ENCODE measurements at places on chromosomes 11 and 22.

DNA sequence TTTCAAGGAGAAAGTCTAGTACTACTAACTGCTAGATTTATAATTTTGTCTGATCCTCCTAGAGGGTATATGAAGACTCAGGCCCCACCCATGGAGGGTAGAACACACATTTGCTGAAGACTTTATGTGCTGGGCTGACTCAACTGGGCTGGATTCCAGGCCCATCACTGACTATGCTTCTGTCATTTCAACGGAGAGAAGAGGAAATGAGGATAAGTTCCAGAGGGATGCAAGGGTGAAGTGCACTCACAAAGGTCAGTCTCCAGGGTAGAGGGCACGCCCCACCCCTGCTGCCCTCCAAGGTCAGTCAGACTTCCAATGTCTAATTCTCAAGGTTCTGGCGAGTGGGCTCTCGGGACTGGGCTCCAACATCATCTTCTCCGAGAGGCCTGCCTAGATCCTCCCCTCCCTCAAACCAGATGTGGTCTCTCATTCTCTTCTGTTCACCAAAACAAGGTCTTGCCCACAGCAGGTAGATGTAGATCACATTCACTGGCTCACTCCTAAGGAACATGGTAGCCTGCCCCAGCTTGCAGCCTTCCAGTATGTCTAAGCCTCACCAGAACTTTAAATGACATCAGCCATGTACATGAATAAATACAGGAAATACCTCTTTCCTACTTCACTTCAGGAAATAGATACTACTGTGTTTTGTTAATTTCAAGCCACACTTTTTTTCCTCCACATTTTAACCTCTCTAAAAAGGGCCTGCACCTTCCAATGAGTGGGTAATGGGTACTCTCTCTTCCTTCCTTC, 7.3 kb upstream of the C11orf86 start:
- no peak for DNase-seq

DNA sequence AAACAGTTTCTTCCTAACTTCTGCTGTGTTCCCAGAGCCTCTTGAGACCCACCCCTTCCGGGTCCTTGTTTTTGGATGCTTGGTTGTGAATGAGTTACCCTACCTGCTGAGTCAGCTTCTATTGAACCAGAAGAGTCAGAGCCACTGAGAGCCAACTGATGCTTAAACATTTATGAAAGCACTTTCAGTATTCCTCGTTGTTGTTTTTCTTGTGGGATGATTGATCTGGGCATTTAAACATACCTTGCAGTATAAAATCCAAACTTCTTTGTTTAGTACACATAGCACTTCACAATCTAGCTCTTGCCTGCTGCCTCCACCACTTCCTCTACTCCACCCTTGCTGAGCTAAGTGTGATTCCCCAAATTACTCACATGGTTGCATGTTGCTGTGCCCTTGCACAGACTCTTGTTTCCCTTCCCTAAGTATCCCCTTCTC, 5.5 kb downstream of the PRSS23 start:
- no peak for DNase-seq

GRCh38 chr22:29784451-29785361, 17.5 kb downstream of the UQCR10 start:
- peak; percentile 65 for DNase-seq

DNA sequence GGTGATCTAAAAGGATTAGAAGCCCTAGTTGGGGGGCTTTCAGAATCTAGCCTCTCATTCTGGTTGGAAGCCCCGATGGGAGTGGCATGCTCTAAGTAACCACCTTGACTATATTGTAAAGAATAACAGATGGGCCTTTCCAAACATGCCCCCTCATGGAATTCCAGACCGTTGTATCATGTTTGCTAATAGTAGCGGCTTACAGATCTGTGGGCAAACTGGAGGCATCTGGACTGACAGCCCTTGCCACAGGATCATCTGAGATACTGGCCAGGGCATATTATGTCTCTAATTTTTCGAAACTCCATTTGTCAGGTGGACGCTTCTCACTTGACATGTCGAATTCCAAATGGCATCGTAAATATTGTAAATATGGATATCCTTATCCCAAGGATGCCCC, 10.5 kb downstream of the APIP start:
- DNase-seq: no peak

- DNase-seq: no peak
Measured at GRCh38 chr11:106983991-106984390, 34.3 kb downstream of the GUCY1A2 start.

GRCh38 chr11:3022300-3022967, 30.3 kb upstream of the NAP1L4 start:
- DNase-seq: peak; percentile 48

DNA sequence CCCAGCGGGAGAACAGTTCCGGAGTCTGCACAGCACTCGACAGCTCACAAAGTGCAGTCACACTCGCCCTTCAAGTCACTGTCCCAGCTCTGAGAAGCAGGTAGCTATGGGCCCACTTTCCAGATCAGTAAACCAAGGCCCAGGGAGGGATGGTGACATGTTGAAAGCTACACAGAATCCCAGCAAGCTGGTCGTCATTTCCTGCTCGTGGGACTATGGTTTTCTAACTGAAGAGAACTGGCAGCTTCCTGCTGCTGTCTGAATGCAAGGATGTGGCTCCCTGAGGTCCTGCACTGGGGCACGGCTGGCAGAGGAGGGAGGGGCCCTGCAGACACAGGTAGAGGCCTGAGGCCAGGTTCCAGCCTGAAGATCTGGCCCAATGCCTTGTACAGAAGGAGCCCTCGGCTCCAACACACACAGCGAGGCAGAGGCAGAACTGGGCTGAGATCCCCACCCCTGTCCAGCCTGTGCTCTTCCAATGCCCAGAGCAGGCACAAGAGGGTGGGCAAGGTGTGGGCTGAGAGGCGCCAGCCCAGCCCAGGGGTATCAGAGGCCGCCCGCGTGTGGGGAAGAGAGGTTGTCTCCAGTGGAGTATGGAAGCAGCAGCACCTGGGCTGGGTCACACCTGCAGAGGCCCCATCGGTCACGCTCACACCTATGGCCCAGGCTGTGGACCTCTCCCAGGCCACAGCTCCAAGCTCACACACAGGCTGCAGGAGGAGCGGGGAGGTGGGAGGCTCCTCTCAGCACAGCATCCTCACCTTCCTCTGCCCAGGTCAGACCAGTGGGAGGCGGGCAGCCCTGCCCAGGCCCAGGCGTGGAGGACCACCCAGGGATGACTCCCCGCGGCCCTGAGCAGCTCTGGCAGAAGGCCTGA, 119.2 kb downstream of the PHF21B start:
- DNase-seq: no peak

GRCh38 chr11:121451986-121452608, at the start of gene SORL1:
Gene SORL1 (plus strand): TSS chr11:121452314. CDS start chr11:121452332, 18 bp downstream.
- DNase-seq: peak; percentile 71

DNA sequence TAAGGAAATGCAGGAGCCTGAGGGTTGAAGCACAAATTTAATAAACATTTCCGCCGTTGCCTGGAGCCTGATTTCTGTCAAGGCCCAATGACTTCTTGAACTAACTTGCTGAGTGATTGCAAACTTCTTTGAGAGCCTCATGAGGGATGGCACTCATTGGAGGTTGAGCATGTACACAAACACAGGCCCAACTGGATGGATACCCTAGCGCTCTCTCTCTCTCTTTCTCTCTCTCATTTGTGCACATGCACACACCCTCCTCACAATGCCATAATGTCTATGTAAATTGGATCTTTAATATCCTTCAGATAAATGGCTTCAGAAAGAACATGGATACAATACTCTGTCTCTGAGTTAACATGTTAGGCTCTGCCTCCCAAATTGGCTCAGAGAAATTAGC, 597.7 kb upstream of the CADM1 start:
- no peak for DNase-seq

- peak; percentile 7 for DNase-seq
Measured at GRCh38 chr11:122882857-122883645, 492 bp downstream of the JHY start.

GRCh38 chr22:44730490-44731356, 21.7 kb upstream of the ARHGAP8 start:
- no peak for DNase-seq

- DNase-seq: peak; percentile 16
Measured at GRCh38 chr11:56624661-56625110, 10.0 kb upstream of the OR5M1 start.

- DNase-seq: no peak
Measured at GRCh38 chr22:29003975-29004646, 57.5 kb downstream of the C22orf31 start.

DNA sequence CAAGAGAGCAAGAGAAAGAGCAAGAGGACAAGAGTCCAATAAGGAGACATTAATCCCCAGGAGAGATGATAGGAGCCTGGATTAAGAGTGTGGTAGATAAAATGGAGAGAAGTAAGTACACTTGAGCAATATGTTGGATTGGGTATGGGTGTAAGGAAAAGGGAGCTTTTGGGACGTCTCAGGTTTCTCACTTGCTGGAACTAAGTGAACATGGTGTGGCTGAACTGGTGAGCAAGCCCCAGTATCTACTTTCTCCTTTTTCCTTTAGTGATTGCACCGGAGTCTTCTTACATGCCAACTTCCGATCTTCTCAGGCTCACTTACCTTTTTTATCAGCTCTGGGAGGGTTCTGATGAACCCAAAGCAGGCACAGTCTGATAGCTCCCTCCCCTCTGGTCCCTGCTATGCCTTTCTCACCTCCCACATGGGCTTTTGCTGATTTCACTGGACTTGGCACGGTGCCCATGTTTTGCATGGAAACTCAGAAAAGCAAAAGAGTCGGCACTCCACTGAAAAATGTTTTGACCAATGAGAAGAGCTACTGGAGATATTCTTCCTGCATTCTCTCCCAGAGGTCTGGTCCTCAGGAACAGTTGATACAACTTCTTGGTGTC, 14.5 kb upstream of the APLNR start:
- DNase-seq: no peak

DNA sequence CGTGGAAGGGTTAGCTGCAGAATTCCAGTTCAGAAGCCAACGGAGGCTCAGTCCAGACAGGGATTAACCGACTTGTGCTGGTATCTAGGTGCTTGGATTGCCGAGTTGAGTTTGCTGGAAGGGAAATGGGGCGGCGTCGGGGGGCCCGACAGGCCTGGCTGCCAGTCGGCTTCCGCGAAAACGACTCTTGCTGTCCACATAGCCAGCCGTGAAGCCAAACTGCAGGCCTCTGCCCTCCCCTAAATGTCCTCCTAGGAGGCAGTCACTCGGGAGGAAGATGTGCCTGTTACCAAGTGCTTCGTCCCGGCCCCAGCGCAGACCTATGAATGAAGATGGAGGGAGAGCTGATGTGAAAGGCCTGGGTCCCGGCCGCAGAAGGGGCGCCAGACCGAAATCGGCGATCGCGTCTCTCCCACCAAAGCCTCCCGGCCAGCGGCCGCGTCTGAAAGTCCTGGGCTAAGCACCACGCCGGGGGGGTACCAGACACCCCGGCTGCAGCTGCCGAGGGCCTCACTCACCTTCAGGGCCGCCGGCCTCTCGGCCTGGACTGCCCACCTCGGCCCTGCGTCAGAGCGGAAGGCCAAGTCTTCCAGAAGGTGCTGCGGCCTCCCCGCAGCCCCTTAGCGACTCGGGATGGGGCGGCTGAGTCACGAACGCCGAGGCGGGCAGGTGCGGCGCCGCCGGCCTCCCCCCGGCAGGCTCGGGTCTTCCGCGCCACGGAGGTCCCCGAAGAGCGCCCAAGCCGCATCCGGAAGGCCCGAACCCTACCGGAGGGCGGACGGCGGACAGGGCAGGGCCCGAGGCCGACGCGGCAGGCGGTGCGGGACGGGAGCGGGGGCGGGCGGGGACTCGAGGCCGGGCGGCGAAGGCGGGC, 7.5 kb downstream of the DPAGT1 start:
- DNase-seq: no peak

DNA sequence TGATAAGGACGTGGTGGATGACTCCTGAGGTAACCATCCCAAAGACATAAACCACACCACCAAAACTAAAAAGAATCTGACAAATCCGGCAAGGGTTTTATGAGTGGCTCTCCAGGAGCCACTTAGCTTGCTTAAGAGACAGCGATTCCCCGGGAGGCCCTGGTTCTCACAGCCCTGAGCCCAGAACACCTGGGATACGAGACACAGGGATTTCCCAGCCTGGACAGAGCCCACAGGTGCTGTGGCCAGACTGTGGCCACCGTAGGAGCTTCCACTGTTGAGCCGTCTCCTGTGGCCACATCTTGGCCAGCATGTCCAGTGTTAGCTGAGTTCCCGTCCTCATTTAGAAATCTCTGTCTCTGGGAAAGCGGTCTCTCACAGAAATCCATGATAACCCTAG, 71.2 kb upstream of the ASPHD2 start:
- no peak for DNase-seq

- DNase-seq: no peak
Measured at GRCh38 chr11:48169717-48170116, 46.9 kb upstream of the OR4B1 start.

DNA sequence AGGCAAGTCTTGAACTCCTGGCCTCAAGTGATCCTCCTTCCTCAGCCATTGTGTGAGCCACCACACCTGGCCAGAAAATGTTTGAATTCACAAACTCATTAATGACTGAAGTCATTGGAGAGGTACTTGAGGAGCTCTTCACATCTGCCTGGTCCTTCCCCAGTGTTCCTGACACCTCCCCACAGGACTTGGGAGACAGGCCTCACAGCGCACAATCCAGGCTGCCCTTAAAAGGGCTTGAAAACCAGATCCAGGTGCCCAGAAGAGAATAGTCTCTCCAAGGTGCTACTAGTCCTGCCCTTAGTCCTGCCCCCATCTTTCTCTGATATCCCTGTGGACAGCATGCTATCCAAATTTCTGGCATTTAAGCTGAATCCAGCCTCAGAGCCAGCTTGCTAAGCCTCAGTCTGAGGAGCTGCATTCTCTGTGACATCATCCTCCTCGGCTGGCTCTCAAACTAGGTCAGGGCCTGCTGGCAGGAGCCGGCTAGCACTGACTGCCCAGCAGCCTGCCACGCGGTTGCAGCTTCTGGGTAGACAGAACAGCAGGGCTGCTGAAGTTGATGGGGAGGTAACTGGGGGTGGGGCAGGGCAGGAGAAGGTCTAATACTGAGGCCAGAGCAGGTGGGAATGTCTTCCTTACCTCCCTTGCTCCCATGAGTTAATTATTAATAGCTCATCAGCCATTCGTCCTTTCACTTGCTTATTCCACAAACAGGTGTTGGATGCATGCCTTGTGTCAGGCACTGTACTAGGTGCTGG, 35.3 kb upstream of the NECTIN1 start:
- DNase-seq: peak; percentile 69

- DNase-seq: no peak
Measured at GRCh38 chr11:126679033-126679432, 321.5 kb downstream of the KIRREL3 start.

DNA sequence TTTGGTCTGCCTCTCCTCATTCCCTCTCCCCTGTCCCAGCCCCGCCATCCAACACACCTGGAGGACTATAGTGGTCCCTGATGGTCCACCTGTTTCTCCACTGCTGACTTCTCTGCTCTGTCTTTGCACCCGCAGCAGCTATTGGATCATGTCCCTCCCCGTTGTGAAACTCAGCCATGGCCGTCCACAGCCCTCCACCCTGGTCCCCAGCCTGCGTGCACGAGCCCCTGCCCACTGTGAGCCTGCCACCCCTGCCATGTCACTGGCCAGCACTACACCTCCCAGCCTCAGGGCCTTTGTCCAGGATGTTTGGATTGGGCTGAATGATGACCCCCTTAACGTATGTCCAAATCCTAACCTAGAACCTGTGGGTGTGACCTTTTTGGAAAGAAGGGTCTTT, 47.7 kb upstream of the SMIM38 start:
- DNase-seq: no peak

Data from globus pallidus (tissue), 1 donor.